Globus pallidus (tissue), 1 donor: ENCODE measurements at places on chromosomes 7 and 10.

DNA sequence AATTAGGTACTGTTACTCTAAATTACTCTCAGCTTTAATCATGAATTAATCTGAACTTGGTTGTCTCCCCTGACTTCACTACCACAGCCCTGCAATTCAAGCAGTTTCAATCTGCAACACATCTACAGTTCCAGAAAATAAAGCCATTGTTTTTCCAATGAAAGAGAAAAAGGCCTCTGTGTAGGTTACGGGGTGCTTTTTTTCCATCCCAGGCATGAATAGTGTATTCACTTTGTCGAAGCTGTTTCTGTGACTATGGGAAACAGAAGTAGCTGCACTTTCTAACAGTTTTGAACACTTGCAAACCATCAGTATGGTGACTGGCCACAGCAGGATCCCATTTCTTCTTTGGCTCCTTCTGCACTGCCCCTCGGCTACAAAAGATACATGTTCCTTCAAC, 460.2 kb downstream of the GRM8 start:
- peak; percentile 89 for DNase-seq

DNA sequence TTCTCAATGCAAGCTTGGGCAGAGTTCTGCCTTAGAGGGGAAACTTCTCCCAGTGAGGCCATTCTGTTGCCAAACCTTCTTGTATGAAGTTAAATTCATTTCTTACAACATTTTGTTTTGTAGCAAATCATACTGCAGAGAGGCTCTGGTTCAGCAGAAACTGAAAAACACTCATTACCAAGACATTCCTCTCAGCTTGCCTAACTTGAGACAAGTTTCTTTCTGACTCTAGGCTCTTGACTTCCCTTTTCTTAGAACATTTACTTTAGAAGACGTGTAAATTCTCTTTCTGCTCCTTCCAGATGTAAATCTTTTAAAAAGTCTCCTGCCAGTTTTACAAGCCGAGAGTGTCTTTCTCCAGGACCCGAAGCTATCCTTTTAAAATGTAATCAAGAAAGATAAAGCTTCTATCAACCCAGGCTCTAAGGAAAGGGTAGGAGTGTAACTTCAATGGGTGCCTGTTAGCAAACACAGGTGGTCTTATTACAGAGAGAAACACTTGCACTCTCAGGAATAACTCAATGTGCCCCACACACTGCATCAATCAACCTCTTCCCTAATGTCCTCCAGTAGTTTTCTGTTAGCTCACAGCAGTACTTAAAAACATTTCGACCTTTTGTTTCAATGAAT, 80.5 kb upstream of the TAS2R16 start:
- DNase-seq, result no peak

DNA sequence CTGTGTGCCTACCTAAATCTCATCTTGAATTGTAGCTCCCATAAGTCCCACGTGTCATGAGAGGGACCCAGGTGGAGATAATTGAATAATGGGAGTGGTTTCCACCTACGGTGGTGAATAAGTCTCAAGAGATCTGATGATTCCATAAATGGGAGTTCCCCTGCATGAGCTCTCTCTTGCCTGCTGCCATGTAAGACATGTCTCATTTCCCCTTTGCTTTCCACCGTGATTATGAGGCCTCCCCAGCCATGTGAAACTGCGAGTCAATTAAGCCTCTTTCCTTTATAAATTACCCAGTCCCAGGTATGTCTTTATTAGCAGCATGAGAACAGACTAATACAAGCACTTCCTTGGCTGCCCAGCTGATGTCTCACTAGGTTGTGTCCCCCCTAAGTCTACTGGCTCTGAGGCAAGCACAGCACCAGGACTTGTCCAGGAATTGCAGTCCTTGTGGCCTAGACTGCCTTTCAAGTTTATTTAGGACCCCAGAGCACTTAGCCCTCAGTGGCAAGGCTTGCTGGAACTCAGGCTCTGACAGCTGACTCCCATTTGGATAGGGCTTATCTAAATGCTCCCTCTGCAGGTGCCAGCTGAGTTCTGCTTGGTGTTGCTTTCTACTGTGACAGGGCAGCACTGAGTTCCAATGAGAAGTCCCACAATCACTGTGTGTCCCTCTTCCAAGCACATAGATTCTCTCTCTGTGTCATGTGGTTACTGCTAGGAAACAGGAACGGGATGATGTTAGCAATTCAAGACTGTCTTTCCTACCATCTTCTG, 59.0 kb upstream of the TAS2R16 start:
- DNase-seq, result no peak

GRCh38 chr7:4461531-4461930, 220.6 kb upstream of the FOXK1 start:
- peak; percentile 66 for DNase-seq

- DNase-seq, result no peak
Measured at GRCh38 chr10:3071405-3072198, 4.3 kb downstream of the PFKP start.

DNA sequence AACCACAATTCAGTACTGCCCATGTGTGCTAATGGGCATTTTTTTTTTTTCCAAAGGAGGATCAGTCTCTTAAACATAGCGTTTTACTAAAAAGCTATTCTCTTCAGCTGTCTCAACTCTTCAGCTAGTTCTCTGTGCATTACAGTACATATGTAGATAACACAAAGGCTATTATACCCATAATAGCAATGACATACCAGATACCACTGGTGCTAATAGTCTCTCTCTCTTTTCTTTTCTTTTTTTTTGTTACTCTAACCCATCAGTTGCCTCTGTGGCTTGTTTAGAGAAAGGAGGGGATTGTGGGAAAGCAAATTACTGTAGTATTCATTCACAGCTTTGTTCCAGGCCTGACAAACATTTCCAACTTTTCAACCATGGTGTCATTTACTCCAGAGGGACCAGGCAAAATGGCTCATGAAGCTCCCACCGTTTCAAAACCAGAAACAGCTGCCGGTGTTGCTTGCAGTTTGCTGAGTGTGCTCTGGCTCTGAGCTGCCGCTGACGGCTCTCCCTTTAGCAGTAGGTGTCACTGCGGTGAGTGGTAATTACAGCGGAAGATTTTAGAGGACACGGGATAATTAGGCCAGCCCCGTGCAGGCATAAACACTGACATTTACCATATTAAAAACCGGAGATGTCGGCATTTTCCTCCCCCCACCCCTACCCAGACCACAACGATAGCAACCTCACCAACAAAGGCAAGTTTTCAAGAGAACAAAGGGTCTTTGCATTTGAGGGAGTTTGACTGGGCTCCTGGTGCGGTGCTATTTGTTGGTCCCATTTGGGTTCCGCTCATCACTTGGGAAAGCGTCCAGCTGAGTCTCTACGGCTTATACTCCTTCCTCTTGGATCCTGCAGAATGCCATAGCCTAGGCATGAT, 1005.5 kb downstream of the KCNMA1 start:
- DNase-seq, result no peak

- no peak for DNase-seq
Measured at GRCh38 chr7:105298439-105298894, 90.3 kb downstream of the SRPK2 start.

DNA sequence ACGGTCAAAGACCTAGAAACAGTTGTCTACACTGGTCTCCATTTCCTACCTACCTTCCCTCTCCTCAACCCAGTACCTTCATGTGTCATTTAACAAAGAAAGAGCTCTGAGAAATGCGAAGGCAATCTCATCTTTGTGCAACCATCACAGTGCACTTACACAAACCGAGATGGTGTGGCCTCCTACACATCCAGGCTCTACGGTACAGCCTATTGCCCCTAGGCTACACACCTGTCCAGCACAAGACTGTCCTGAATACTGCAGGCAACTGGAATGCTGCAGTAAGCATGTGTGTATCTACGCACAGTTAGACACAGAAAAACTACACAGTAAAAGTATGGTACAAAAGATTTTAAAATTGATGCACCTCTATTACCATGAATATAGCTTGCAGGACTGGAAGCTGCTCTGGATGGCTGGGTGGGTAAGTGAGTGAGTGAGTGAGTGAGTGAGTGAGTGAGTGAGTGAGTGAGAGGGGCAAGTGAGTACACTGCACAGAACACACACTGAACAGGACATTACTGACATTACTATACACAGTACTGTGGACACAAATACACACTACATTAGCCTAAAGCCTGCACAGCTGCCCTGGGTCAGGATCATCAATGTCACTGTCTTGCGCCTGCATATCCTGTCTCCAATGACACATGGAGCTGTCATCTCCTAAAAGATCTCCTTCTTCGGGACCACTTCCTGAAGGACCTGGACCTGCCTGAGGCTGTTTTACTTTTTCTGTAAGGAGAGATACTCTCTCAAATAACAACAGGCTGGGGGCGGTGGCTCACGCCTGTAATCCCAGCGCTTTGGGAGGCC, 18.5 kb downstream of the ITGB1 start:
- DNase-seq, result no peak

DNA sequence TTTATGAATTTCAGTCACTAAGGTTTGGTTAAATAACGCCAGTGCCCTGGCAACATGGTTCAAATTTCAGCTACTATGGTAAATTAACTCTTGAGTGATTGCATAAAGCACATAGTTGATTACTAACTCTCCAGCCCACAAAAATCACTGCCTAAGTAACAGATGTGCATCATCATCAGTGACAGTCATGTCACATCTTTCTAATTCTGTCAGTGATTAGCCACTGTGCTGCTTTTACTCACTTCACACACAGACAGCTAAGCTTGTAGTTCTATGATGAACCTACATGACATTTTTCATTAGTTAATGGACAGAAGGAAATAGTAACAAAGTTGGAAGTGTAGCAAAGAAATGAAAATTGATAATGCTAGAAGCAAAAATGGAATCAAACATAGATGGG, 108.9 kb downstream of the DNAH11 start:
- no peak for DNase-seq

GRCh38 chr10:122263971-122264370, 7.1 kb upstream of the BTBD16 start:
- no peak for DNase-seq

GRCh38 chr10:76657337-76658012, 980.1 kb downstream of the KCNMA1 start:
- DNase-seq, result no peak

DNA sequence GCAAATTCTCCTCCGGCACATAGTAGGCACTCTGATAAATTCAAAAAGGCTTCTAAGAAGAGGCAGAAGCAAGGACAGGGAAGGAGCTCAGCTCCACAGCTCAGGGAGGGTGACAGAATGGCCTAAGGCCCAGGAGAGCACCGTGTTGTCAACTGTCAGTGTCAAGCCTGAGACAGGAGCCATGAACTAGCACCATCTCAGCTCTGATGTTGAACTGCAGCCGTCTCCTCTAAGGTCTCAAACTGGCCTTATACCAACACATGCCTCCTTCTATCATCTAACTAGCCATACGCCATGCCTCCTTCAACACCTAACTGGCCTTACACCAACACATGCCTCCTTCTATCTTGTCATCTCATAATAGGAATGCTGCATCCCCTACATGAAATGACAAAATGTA, 73.0 kb downstream of the IGF2BP3 start:
- no peak for DNase-seq

DNA sequence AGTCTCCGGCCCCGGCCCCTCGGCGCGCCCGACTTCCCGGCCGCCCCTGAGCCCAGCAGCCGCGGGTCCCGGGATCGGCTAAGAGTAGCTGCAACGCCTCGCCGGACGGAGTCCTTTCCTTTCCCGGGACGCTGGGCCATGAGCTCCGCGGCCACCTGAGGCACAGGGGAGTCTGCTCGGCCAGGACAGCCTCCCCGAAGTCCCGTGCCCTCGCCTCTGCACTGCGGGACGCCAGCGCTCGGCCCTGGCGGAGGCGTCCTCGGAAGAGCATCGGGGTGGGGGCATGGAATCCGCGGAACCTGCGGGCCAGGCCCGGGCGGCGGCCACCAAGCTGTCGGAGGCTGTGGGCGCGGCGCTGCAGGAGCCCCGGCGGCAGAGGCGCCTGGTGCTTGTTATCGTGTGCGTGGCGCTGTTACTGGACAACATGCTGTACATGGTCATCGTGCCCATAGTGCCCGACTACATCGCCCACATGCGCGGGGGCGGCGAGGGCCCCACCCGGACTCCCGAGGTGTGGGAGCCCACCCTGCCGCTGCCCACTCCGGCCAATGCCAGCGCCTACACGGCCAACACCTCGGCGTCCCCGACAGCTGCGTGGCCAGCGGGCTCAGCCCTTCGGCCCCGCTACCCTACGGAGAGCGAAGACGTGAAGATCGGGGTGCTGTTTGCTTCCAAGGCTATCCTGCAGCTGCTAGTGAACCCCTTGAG, 502 bp downstream of the SLC18A3 start:
- DNase-seq, result no peak

GRCh38 chr10:116444527-116445142, 17.0 kb downstream of the PNLIPRP3 start:
- DNase-seq, result peak; percentile 20

DNA sequence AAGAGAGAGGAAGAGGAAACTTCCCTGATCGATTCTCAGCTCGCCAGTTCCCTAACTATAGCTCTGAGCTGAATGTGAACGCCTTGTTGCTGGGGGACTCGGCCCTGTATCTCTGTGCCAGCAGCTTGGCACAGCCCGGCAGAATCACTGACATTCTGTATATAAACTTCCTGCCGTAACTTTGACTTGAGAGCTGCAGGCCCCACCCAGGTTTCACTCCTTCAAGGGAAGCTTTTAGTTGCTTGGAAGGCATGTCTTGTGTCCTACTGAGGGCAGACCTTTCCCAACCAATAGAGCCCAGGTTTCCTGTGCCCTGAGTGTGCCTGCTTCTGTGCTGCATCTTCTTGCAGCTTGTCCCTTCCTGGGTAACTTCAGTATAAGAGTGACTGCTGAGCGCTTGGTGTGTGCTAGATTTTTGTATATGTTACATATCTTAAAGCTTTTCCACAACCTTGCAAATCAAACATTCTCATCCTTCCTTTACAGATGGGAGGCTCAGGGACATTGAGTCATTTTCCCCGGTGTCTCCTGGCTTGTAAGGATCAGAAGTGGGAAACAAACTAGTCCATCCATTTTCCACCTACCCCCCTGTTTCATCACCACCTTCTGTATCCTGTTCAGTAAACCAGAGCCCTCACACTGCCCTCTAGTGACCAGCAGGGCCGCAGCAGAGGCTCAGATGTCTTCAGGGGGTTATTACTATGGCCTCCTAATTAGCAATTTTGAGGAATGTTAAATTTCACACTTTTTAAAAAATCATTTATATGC, 225.2 kb upstream of the PRSS58 start:
- peak; percentile 37 for DNase-seq

DNA sequence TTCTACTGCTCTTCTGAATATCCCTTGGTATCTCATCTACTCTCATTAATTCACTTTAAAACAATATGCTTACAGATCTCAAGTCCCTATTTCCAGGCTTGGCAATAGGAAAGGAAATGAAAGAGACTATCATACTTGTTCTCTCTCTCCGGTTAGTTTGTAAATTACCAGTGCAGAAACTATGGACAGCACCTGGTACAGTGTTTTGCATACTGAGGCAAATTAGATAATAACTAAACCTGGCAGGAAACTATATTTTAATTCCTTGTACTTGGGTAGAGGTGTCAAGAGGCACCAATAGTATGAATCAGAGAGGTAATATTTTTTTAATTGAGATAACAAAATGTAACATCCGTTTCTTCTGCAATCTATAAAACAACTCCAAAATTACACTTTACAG, 97.7 kb upstream of the TMEM196 start:
- DNase-seq, result no peak
